Astrocyte (in vitro differentiated cells and primary cell): ENCODE measurements at places on chromosomes 5 and 9. TPM values are rescaled to one million over a fixed set of nuclear protein-coding genes. Genes with fewer than 3 reads are reported as not detected.

GRCh38 chr9:123399803-123400378 is 43.9 kb downstream of the CRB2 start:
- DNase-seq = no peak

DNA sequence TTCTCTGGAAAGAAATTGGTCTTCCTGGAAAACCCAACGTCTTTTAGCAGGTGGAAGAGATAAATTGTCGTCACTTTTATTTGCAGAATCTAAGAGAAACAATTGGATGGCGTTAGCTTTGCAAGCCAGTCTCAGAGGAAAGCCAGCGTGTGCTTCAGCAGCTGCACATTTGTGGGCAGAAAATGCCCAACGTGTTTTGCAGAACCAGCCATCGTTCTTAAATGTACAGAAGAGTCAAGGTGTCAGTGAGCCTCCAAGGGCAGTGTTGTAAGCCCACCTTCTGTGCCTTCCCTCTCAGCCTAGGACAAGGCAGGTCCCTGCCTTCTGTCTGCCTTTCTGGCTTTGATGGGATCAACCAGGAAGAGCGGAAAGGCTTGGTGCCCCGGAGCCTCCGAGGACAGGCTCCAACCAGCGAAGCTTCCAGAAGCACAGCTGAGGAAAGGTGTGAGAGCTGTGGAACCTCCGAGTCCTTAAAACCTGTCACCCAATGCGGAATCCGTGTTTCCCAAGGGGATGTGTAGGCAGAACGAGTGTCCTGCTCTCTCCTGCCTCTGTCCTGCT is 116.0 kb upstream of the IRX2 start:
- DNase-seq = no peak

DNA sequence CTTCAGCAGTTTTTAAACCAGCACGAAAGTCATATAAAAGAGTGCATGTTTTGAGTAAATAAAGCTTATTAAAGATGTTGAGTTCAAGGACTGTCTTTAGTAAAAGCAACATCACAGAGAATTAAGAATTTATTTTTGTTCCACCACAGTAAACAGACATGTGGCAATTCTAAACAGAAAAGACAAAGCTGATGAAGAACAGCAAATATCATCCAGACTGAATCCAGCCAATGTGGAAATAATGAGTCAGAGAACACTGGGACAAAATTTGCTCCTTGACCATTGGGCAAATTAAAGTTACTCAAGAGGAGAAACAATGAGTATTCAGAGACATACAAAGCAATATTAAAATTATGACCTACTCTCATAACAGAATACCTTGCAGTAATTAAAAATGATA is 28.8 kb downstream of the OR2K2 start:
- peak; percentile 26 for DNase-seq

GRCh38 chr9:131759017-131759647 is 19.3 kb upstream of the RAPGEF1 start:
- no peak for DNase-seq

DNA sequence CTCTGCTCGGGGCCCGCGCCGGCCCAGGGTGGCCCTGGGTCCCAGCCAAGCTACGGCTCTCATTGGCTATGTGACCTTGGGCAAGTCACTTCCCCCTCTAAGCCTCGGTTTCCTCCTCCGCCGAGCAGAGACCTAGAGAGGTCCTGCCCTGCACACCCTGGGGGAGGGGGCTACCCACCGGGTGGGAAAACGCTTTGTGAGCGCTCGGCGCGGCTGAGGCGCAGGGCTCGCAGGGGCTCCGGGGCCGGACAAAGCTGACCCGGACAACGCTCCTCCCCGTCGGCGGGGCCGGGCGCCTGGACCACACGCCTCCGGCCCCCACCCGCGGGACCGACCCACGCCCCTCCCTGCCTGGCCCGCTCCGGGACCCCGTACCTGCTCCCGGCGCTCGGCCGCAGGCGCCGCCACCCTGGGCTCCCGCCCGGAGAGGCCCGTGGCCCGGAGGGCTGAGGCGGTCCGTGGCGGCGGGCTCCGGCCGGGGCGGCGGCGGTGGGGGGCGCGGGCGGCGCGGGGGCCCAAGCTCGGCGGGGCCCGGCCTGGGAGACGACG is 85.7 kb upstream of the MELK start:
- no peak for DNase-seq

GRCh38 chr9:129175515-129175824 is 2.6 kb downstream of the IER5L start:
- DNase-seq = no peak

DNA sequence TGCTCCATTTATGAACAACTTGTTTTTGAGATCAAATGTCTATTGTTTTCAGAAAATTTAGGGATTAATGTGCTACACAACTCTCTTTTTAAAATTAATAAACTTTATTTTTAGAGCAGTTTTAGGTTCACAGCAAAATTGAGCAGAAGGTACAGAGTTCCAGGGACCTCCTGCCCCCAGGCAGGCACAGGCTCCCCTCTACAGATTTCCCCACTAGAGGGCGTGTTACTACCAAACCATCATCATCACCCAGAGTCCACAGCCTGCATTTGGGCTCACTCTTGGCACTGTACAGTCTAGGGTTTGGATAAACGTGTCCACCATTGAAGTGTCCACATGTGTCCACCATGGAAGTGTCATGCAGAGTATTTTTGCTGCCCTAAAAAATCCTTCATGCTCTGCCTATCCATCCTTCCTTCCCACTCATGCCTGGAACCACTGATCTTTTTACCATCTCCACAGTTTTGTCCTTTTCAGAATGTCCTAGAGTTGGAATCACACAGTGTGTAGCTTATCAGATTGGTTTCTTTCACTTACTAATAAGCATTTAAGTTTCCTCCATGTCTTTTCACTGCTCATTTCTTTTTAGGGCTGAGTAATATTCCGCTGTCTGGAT is 61.7 kb downstream of the MRPL36 start:
- DNase-seq = no peak

DNA sequence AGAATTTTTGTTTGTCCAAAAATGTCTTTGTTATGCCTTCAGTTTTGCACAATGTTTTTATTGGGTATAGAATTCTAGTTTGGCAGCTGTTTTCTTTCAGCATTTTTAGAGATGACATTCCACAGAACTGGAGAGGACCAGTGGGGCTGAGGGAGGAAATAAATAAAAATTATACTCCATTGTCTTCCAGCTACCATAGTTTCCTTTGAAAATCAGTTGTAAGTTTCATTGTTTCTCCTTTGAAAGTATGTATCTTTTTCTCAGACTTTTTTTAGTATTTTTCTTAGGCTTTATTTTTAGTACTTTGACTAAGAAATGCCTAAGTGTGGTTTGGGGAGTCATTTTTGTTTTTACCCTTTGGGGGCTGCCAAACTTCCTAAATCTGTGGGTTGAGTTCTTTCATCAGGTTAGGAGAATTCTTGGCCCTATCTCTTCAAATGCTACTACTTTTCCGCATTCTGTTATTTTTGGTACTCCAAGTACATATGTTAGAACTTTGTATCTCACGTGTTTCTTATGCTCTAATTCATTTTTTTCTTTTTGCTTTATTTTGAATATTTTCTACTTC is 15.2 kb upstream of the FBLL1 start:
- no peak for DNase-seq

- DNase-seq = no peak
Measured at GRCh38 chr5:9483779-9484178, 62.1 kb downstream of the SEMA5A start.

DNA sequence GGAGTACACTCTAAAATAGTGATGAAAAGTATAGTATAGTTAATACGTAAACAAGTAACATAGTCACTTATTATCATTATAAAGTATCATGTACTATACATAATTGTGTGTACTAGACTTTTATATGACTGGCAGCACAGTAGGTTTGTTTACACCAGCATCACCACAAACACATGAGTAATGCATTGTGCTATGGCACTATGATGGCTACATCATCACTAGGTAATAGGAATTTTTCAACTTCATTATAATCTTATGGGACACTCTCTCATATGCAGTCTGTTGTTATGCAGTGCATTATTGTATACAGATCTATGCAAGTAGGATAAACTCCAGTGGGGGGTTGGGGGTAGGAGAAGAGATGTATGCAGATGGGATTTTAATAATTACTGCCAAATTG is 52.7 kb upstream of the ELL2 start:
- no peak for DNase-seq

GRCh38 chr5:130168211-130168610 is 263.9 kb downstream of the CHSY3 start:
- peak; percentile 69 for DNase-seq

DNA sequence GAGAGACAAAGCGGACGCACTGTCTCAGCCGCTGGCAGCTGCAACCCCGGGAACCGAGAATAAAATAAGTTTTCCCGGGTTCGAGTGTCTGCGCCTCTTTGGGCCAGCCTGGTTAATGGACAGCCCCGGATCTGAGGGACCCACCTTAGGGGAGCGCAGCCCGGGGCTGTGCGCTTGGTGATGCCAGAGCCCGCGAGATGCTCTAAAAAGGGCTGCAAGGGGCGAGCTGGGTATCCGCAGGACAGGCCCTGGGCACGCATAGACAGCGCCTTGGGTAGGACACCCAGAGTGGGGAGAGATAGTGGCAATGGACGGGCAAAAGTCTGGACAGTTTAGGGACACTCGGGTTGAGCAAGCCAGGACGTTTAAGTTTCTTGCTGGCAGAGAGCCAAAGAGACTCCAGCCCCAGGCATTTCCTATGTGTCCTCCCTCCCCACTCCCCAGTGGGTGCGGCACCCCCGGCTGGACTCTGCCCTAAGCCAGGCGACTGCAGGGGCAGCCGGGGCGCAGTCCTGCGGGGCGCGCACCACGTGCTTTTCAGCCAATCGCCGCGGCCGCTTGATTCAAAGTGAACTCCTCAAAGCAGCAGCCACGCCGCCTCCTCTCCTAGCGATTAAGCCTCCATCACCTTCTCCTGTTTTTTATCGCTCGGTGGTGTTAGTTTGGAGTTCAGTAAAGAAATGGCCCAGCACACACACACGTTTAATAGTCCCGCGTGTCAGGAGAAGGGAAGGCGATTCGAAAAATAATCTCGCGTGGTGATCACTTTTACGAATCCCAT is 616 bp upstream of the ENC1 start:
- DNase-seq = peak; percentile 72

Gene SPATA6L
- total RNA-seq = 2.8 and 3.6 TPM in 2 replicates

Gene PCDHB10
- 6.4 and 7.0 TPM in 2 replicates for total RNA-seq

Gene CLIC3
- 0.39 and 0.48 TPM in 2 replicates for total RNA-seq

Gene SOHLH1
- not detected in 2 replicates for total RNA-seq

Gene MARVELD2
- 10.1 and 10.6 TPM in 2 replicates for total RNA-seq

Gene CORO2A
- 11.1 TPM in 2 replicates for total RNA-seq

Gene RBM22
- 42.0 and 47.4 TPM in 2 replicates for total RNA-seq

Gene SEC61B
- total RNA-seq = 263 and 266 TPM in 2 replicates

Gene MED22
- total RNA-seq = 25.2 and 28.8 TPM in 2 replicates

Gene PITX1
- 0.52 TPM in 1 of 2 replicates, not detected in the other for total RNA-seq

Gene FGF1
- 42.2 and 70.9 TPM in 2 replicates for total RNA-seq
